ENCODE measurements at places on chromosomes 3 and 15.
A peak's percentile ranks its signal among the peaks of the same experiment; 100 is the strongest.

- no peak for DNase-seq
Measured at GRCh38 chr3:37979541-37980461, 10.8 kb upstream of the VILL start.

DNA sequence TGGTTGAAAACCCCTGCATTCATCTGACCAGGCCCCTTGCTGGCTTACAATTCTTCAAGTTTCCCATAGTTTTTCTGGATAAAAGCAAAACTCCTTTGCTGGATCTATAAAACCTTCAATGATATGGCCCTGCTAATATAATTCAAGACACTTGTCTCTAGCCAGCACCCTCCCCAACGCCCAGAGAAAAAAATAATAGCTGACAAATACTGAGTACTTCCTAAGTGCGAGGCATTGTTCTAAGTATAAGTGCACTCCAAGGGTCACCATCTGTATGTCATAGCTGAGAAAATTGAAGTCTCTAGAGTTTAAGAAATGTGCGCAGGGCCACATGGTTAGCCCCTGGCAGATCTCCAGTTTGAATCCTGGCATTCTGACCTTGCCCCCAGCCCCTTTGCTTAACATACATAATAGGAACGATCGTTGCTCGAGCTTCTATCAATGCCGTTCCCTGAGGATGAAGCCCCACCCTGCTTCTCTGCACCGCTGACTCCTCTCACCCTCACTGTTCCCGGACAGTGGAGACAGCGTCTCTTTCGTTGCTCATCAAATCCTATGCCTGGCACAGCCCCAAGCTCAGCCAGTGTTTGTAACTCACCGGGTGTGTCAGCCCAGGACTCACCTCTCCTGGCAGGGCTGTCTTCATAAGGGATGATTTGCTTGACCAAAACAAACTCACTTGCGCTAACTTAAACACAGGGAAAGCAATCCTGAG is 377.1 kb upstream of the PROK2 start:
- DNase-seq = peak; percentile 89

DNA sequence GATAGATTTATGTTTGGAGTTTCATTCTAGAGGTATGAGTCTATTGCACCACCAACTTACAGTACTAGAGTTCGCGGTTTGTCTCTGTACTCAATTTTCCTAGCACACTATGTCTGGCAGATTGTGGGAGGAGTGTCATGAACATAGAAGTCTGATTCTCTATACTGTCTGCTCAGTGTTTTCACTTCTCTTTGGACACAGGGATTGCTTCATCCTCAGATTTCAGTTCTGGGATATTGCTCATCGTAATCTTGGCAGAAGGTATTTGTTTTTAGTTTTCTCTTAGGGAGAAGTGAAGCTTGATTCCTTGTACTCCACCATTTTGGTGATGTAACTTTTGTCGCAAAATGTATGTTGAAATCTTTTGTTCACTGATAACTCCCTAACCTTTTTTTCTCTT is 27.8 kb upstream of the AZI2 start:
- no peak for DNase-seq

DNA sequence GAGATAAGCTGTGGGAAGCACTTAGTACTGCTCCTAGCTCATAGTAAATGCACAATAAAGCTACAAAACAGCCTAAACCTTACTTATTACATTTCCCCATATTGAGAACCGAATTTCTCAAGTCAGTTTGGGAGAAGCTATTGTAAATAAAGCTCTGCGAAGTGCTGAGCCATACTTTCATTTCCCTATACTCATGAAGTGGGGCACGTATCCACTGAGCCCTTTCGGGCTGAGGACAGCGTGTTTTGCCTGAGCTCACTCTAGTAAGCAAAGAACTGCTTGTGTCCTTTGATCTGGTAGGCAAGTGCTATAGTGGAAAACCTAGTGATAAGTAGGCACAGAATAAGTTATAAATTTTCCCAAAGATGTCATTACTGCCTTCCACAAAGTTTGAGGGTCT is 165.0 kb downstream of the RSL24D1 start:
- DNase-seq = no peak

DNA sequence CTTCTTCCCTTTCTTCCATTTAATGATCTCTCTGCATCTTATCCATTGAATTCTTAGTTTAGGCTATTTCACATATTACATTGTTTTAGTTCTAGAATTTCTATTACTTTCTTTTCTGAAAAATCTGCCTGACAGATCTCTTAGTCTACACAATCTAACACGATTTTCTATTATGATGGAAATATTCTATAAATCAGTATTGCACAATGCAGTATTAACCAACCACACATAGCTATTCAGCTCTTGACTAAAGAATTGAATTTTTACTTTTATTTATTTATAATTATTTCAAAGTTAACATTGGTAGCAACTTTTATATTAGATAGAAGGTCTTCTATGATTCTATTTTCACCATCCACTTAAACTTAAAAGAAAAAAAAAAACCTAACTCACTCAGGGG is 36.2 kb upstream of the GOLGA8A start:
- DNase-seq = no peak
